Activated T-helper 1 cell treated with anti-CD3 and anti-CD28 coated beads, Interleukin-2, amount 50 U/mL, for 16 hours (primary cell): ENCODE measurements at places on chromosomes 7 and 10.

DNA sequence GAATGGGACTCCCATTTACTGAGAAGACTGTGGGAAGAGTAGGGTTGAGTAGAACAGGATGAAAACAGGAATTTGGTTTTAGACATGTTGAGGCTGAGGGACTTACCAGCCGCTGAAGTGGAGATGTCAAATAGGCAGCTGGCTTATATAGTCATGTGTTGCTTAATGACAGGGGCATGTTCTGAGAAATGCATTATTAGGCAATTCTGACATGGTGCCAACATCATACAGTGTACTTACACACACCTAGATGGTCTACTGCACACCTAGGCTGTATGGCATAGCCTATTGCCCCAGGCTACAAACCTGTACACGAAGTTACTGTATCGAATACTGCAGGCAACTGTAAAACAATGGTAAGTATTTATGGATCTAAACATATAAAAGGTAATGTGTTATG, 17.5 kb downstream of the ARL3 start:
- no peak for DNase-seq

GRCh38 chr10:103816431-103816830, 38.9 kb downstream of the SH3PXD2A start:
- DNase-seq: no peak

DNA sequence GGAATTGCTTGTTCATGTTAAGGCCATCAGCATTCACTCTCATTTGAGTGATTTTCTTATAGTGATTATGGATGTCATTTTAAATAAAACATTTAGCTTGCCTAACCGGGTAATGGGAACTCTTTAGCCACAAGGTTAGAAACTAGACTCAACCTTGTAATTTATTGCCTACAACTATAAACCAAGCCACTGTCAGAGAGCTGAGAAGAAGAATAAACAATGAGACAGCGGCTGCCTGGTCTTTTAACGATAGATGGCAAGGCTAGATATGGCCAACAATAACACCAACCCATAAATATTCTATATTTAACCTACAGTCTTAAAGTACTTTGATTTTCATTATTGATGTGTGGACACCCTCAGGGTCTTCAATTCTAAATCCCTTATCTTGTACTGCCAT, 27.8 kb upstream of the INHBA start:
- DNase-seq: no peak

DNA sequence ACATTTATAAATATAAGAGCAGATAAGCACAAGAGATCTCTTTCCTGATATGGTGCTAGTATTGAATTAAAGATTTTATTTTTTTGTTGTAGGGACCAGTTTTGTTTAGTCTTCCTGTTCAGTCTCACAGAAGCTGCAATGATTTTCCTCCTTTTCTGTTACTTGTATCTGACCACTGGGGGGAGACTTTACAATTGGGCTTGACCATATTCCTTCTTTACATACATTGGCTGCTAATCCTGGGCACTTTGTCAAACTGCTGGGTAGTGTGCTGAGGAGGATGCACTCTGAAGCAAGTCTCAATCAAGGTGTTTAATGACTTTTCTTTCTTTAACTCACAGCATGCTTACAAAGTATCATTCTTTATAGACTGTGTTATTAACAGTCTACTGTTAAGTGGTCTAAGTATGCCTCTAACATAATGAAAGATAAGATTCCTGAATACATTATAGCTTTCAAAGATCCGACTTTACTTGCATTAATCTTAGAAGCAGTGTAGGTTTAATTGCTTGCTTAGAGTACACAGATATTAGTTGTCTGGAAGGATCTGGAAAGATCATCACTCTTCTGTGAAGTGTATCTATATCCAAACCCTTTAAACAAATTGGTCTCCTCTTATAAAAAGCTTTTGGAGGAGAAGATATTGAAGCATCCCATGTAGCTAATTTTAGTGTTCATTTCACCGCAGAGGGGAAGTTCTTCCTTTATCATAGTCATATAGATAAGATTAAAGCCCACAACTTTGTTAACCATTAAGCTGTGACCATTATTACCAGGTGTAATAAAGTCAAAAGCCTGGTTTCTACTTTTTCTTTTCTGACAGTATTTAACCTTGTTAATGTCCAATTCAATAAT, 3.1 kb downstream of the PALS2 start:
- DNase-seq: no peak

DNA sequence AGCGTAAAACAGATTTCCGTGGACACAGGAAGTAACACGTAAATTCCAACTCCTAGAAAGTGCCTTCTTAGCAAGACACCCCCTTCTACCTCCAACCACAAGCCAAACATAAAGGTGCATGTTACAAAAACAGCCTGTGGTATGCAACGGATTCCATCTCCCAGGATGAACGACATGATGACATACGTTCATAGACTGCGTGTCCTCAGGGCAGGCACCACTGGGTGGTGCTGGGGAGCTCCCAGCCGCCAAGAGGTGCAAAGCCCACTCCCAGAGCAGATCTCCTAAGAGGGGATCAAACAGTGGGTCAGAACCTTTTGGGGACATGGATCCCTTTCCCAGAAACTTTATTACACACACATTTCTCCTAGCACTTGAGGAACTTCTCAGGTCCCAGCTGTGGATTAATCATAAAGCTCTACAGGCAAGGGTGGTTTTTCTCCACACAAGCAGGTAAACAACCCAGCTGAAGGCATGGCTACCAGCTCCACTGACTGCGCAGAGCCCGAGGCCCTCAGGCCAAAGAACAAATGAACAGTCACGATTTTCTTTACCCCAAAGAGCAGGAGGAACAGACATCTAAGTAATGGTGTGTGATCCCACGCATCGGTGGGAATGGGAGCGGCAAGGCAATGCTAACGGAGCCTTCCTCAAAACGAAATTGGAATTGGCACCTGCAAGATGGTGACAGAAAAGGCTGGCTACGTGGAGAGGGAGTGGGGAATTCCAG, 13.8 kb downstream of the PSAP start:
- DNase-seq: no peak

DNA sequence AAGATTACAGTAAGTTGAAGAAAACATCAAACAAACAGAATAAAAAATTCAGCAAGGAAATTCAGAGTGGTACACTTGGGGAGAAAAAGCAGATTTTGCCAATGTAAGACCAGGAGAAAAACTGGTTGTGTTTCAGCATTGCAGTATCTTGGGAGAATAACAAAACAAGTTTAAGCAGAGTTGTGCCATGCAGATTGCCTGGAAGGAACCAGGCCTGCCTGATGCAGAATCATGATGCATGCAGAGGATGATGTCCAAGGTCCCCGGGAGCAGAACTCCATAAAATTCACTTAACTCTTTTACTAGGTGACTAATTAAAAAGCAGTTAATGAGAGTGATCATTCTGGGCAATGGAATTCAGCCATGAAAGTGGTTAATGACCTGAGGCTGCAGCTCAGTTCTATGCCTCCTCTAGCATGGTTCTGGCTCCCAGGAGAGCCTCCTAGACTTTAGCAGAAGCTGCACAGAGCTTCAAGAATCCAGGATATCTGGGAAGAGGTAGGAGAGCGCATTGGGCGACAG, 379.7 kb upstream of the C7orf33 start:
- DNase-seq: no peak

DNA sequence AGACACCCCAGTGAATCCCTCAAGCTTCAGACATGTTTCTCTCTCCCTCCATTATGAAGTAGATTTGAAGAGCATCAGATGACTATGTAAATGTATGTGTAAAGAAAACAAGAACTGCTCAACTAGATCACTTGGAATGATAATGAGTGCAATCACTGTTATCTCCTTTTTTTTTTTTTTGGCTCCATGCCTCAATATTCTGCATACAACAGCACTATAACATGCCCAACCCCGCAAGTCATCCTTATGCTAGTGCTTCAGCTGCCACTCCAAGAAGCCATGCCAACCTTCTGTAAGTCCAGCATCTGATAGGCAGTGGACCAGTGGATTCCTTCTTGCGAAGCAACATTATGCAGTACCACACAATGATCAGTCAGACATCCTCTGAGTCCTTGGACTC, 133.7 kb downstream of the TFPI2 start:
- no peak for DNase-seq

GRCh38 chr10:100033766-100034418, 24.1 kb upstream of the DNMBP start:
- DNase-seq: no peak

GRCh38 chr7:130332259-130333053, 12.2 kb upstream of the CPA5 start:
- no peak for DNase-seq

DNA sequence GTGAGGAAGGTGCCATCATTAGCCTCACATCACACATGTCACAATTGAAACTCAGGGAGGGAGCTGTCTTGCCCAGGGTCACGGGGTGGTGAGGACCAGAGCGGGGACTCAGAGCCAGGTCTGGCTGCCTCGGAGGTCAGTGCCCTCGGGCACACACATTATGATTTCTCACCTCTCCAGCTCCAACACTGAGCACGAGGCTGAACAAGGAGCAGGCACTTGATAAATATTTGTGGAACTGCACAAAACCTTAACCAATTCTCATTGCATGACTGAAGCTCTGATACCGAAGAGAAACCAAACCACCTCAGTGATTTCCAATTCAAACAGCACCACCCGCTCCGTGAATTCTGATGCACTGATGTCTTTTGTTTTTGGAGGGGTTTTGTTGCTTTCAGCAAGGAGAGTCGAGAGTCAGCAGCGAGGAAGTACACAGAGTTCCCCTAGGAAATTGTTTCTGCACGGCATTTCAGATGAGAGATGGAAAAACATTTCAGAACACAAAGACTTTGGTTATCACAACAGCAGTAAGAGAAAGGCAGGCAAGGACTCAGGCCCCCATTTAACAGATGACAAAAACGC, 55.3 kb upstream of the ZMIZ1 start:
- DNase-seq: no peak
